Amygdala (tissue), 56 donors: ENCODE measurements at places on chromosomes 1 and 21.

GRCh38 chr1:175874081-175874480 lies 130.7 kb upstream of the TNR start:
- DNase-seq, result no peak

DNA sequence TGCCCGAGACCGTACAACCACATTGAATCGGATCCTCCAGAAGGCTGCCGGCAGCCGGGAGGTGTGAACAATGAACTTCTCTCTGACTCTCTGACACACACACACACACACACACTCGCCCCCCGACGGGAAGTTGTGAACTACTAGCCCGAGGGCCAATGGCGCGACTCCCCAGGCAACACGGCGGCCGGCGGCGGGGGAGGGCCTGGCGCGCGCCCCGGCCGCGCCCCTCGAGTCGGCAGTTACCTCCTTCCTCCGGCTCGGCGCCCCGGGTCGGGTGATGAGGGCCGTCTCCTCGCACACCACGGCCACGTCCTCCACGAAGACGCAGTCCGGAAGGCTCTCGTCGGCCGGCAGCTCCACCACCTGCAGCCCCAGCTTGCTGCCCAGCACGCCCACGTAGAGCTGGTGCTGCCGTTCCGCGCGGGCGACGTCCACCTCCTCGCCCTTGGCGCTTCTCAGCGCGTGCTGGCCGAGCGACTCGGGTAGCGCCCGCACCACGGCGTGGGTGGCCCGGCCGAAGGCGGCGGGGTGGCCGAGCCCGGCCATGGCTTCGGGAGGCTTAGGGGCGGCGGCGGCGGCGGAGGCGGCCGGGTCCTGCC lies 361 bp downstream of the DDAH1 start:
- DNase-seq, result peak; percentile 70

GRCh38 chr1:48084826-48085225 lies 87.6 kb upstream of the TRABD2B start:
- DNase-seq, result no peak

- no peak for DNase-seq
Measured at GRCh38 chr1:66276218-66276617, 257.7 kb upstream of the SGIP1 start.

DNA sequence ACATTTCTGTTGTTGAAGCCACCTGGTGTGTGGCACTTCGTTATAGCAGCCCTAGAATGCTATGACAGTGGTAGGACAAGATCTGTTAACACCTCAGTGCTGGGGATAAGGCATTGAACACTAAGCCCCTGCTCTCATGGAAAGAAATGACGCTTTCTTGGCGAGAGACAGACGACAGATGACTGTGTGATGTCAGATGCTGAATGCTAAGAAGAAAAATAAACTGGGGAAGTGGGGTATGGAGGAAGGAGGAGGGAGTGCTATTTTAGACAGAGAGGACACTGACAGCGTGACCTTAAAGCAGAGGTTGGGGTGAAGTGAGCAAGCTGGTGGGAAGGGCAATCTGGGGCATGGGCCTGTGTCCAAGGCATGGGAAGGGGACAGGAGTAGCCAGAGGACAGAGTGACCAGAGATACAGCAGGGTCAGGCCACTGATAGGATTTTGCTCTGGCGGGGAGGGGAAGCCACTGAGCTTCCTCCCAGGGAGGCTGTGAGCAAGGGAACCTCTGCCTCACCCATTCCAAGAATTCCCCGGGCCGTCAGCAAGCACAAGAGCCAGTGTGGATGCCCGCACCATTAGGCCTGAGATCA lies 15.2 kb downstream of the DOP1B start:
- no peak for DNase-seq

DNA sequence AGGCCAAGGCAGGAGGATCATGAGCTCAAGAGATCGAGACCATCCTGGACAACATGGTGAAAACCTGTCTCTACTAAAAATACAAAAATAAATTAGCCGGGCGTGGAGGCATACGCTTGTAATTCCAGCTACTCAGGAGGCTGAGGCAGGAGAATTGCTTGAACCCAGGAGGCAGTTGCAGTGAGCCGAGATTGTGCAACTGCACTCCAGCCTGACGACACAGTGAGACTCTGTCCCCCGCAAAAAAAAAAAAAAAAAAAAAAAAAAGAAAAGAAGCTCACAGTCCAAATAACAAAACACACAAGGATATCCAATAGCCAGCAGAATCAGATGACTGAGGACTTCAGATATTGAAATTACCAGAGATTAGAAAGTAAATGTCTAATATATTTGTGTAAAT lies 11.8 kb downstream of the AHCTF1 start:
- no peak for DNase-seq

DNA sequence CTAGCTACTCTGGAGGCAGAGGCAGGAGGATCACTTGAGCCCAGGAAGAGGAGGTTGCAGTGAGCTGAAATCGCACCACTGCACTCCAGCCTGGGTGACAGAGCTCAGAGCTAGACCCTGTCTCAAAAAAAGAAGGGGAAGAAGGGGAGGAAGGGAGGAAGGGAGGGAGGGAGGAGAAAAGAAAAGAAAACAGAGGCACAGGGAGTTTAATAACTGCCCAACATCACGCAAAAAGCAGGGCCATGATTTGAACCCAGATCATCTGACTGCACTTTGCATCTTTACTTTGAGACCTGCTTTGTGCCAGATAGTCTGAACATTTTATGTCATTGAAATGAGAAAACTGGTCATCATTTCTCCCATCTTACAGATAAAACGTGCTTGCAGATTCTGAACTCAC lies 2.0 kb downstream of the LURAP1 start:
- DNase-seq, result no peak

DNA sequence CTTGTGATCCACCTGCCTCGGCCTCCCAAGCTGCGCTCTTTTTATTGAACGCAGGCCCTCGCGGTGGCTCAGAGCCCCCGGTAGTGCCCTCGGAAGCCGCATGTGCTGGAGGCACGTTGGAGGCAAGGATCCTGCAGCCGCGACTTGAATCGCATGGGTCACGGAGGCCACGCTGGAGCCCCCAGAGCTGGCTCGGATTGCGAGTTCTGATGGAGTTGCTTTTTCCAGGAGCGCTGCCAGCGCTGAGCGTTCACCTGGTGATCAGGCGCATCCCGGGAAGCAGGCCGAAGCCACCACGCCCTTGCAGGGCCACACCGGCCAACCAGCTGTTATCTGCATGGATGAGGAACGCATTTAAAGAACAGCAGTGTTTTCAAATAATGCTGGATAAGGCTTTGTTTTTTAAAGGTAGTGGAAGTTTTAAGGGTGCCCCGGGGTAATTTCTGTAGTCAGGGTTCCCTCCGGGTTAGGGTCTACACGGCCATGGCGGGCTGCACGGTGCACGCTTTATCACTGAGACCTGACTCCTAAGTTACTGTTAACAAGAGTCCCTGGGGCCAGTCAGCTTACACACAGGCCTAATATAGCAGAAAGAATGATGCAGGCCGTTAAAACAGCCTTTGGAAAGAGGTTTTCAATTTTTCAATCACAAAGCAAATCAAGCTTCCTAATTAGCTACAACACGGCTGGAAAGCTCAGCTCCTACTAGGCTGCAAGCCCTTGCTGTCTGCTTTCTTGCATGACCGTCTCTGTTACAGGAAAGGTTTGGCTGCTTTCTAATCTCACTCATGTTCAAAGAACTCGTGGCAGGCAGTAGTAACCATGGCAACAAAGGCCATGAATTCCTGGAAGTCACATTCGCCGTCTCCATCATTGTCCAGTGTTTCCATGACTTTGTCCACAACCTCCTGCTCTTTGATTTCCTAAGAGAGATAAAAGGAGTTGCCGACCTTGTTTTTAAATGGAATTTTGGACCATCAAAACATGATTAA lies 6.0 kb downstream of the S100B start:
- DNase-seq, result no peak

DNA sequence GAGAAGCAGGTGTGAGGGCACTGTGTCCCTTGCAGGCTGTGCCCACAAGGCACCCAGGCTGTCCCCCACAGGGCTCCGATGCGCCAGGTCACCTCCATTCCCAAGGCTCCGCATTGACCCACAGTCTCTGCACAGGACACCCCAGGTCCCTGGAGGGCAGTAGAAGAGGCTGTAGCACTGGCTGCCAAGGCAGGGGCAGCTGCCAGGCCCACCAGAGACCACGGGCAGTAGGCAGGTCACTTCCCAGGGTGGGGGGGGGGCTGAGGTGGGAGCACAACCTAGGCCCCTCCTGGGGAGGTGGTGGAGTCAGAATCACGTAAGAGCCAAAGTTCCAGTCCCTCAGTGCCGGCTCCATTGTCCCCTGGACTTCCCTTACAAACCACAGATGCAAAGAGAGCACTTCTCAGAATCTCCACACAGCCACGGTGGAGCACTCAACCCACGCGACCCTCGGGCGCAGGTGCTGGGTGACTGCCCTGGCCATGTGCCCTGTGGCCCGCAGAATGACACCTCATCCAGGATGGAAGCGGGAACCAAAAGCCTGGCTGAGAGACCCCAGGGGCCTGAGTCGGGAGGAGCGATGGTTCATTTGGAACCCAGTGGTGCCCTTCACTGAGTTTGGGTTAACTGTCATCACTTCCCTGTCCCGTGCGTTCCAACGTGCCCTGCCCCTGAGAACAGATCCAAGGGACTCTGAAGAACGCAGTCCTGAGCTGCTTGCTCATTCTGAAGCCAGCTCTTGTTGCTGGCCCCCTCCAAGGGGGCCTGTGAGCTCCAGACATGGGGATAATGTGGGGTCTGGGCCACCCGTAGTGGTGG lies 69.7 kb upstream of the PDE9A start:
- DNase-seq, result no peak

GRCh38 chr1:158371188-158371953 lies 17.7 kb downstream of the CD1E start:
- no peak for DNase-seq

GRCh38 chr1:91803847-91804545 lies 82.0 kb downstream of the TGFBR3 start:
- no peak for DNase-seq

DNA sequence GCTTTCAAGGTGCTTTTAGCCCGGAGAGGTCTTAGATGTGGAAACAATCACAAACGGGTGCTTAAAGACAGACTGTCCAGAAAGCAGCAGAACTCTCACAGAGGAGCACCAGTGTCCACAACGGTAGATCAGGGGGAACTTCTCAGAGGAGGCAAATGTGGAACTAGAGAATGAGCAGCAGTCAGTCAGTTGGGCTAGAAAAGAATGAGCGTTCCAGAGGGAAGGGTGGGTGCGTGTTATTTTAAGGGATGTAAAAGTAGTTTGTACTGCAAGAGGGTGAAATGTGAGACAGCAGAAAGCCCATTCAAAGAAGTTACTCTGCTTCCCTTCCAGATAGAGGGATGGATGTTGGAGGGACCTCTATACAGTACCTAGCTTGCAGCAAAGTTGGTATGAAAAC lies 30.9 kb downstream of the RGS5 start:
- no peak for DNase-seq

- DNase-seq, result no peak
Measured at GRCh38 chr1:62514746-62515423, 78.0 kb downstream of the USP1 start.

GRCh38 chr1:44828841-44829440 lies 14.1 kb downstream of the PTCH2 start:
- DNase-seq, result no peak

DNA sequence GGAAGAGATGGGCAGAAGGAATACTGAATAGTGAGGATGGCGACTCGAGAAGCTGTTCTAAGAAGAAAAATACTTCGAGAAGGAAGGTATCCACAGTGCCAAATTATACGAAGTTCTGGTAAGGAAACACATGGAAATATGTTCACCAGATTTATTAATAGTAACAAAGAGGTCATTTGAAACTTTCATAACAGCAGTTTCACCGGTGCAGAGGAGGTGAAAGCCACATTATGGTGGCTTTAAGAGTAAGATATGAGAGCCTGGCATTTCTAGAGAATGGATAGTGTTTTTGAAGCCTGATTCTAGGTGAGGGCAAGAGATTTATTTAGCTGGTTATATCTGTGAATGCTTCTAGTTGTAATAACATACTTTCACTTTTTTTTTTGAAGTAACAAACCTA lies 56.2 kb downstream of the DPYD start:
- no peak for DNase-seq

- no peak for DNase-seq
Measured at GRCh38 chr1:58324558-58324957, 222.0 kb downstream of the OMA1 start.

GRCh38 chr1:157217486-157217885 lies 79.3 kb upstream of the ETV3 start:
- no peak for DNase-seq

DNA sequence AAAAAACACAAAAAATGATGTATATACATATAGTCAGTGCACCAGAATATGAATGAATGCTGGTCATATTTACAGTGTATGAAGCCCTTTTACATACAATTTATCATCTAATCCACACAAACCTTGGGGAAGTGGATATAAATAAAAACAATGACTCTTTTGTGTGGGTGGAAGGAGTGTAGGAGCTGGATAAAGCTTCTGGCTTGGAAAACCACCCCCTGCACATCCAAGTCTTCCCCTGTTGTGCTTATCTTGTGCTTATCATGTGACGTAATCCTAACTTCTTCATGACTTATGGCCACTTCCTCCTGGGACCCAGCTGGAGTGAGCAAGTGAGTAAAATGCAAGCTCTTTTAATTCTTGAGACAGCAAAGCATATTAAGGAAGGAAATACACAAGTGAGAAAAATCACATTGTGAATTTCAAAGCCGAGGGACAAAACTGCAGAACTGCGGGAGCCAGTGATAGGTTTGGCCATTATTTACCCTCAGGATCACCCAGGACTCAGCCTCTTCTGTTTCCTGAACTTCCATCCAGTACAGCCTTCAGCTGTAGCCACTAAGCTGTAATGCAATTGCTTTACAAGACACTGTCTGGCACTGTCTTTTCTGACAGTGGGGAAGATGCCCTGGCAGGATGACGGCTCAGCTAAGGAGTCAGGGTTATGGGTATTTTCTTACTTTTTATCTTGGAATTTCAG lies 104.0 kb upstream of the PPM1J start:
- DNase-seq, result no peak

DNA sequence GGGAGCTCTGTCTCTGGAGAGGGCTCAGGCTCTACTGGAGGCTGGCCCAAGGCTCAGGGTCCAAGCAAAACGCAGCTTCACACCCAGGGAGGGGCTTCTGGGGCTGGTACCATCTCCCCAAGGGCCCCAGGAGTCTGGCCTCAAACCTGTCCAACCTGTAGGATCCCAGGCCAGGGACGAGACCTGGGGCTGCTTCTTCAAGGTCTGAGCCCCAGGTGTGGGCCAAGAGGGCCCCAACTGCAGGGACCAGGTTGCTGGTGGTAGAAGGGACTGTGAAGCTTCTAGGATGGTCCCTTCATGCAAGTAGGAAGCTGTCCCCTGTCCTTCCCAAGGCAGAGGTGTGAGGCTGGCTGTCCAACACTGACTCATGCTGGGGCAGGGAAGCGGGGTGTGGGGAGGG lies 7.8 kb upstream of the MMEL1 start:
- no peak for DNase-seq
